ENCODE measurements at places on chromosomes 2 and 18.

DNA sequence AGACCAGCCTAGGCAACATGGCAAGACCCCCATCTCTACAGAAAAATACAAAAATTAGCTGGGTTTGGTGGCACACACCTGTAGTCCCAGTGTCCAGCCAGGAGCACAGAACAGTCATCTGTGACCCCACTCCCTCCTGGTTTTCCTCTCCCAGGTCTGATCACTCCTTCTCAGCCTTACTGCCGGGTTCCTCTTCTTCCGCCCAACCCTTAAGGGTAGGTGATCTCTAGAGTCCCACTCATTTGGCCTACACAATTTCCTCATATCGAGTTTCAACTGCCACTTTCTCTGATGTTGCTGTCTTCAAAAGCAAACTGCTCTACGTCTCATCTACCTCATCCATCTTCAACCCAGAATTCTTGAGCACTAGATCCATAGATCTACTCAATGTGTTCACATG is 13.4 kb upstream of the MAT2A start:
- DNase-seq: no peak

DNA sequence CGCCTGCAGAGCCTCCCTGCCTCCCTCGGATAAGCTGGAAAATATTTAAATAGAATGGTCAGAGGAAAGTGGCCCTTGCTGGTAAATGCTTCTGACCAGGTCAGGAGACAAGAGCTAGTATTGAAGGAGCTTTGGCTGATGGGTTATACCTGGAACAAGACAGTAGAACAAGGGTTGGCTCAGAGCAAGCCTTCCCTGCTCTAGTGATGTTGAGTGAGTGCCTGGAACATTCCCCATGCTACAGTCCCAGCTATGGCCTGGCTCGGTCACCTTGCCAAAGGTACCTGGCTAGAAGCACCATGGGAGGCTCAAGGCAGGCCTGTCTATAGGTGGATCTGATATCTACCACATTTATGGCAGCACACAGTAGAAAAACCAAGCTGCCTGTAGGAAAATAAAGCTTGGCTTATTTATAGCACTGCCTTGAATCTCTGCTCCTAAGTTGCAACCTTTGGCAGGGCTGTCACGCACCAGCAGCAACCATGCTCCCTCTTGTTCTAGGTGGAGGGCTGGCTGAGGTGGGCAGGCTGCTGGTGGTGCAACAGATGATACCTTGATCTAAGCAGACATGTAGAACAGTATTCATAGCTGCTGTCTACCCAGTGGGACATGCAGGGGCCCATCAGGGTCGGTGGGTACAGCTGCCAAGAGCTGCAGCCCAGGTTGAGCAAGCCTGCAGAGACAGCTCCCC is 66.7 kb upstream of the BCL2L11 start:
- no peak for DNase-seq

DNA sequence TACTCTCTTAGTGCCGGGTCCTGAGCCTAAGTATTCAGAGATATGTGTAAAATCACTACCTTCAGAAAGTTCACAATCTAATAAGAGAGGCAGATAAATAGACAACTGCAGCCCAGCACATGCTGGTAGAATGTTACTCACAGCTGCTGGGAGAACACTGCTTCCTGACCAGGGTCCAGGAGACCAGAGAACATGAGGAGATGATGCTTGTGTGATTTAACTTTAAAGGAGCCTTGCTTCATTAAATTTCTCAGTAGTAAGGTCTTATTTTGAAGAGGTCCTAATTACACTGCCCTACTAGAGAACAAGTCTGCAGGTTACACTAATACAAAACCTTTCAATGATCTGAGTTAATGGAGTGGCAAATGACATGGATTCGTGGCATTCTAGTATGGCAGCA is 209.9 kb upstream of the TRIB2 start:
- no peak for DNase-seq

DNA sequence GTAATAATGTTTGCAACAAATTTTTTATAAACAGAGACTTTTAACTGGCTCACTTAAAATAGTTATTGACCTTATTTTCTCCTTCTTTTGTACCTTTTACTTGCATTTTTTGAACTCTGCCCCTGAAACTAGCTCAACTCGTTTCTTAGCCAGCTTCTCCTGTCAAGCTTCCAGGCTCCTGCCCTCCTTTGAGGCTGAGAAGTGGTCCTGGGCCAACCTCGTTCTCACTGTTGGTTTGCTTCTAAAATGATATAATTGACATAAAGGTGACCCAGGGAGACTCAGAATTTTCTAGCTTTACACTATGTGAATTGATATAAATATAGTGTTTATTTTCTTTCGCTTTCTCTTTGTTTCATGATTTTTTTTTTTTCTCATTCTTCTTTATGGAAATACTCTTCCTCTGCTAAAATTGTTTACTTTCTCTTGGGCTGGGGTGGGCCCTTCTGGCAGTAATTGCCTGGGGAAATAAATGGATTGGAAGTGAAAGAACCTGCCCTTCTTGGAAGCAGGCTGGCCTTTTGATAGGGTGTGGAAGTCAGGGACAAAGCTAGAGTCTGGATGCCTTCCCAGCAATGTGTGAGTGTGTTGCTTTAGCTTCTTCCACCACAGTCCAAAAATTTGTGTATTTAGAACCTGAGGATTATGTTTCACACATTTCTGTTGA is 30.7 kb downstream of the GPD2 start:
- no peak for DNase-seq

DNA sequence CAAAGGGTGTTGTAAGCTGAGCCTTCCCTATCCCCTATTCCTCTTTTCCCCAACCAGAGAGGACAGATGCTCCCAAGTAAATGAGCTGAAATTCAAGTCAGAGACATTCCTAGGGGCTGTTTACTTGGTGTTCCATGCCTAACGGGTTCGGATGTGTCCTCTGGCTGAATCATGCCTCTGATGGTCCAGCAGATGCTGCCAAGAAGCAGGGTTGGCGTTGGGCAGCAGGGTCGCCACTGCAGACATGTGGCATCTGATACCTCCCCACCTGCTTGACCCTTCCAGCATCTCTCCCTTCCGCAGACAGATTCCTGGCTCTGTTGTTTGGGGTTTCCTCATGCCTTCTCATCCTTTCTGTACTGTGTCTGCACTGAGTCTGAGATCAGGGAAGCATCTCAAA is 108.3 kb downstream of the HNRNPLL start:
- DNase-seq: no peak

DNA sequence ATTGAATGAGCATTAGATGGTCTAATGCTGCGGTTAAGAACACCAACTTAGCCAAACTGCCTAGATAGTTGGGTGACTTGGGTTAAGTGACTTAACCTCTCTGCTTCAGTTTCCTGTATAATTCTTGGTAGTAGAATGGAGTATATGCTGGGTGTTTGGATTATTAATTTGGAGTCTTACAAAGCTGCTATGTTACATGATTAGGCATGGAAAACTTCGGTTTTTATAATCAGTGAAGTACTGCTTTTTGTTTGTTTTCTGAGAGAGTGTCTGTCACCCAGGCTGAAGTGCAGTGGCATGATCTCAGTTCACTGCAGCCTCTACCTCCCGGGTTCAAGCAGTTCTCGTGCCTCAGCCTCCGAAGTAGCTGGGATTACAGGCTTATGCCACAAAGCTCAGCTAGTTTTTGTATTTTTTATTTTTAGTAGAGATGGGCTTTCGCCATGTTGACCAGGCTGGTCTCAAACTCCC is 4.5 kb downstream of the RPL37A start:
- no peak for DNase-seq

GRCh38 chr2:223300326-223300725 is 248.3 kb downstream of the KCNE4 start:
- no peak for DNase-seq

DNA sequence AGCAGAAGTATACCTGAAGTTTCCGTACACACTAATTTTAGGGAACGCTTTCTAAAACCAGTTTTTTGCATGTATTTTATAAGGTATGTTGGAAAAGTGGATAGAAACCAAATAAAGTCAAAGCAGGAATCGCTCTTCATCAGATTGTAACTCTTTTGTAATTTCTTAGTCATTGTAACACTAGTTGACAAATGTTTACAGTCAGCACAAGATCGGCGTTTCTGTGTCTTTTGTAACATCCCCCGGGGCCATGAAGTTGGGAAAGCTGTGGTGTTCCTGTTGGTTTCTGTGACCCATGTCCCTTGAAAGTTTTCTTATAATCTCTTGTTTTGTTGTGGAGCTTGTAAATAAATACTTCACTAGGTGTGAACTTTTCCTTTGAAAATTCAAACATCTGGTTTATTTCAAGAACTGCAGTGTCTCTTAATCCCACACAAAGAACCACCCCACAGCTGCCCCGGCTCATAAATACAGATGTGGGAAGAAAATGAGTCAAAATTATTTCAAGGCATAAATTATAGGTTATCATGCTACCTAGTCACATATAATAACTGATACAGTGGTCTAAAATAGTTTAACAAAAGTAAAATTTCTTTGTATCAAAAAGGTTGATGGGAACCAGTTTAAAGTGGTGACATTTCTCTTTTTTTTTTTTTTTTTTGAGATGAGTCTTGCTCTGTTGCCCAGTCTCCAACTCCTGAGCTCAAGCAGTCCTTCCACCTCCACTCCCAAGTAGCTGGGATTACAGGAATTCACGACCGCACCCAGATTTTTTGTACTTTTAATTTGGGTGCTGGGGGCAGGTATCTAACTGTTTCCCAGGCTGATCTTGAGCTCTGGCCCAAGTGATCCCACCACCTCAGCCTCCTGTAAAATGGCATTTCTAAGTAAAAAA is 751 bp upstream of the NMI start:
- DNase-seq: peak; percentile 1

DNA sequence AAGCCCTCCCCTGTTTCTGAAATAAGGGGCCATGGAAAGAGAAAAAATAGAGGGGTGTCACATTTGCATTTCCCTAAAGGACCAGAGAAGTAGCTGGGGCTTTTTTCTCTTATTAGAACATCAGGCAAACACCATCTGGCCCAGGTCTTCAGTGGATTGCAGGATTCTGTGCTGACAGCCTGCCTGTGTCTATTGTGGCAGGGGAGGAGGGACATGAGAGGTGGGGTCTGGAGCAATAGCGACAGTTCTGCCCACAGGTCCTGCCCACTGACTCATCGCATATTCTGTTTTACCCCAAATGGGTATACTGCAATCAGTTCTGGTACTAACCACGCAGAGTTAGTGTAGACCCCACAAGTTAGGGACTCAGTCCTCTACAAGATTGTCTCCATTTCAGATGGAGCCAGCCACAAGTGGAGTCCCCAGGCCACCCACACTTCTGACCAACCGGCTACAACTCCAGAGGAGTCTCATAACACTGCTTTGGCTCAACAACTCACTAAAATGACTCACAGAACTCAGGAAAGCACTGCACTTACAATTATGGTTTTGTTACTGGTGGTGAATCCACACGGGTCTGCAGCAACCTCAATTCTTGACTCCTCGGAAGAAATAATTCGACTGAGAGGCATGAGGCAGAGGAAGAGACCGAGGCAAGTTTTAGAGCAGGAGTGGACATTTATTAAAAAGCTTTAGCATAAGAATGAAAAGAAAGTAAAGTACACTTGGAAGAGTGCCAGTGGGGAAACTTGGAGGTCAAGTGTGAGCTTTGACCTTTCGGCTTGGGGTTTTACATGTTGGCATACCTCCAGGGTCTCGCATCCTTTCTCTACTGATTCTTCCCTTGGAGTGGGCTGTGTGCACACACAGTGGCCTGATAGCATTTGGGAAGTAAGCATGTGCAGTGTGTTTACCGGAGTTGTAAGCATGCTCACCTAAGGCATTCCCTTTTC is 146.4 kb upstream of the SPATS2L start:
- DNase-seq: no peak

DNA sequence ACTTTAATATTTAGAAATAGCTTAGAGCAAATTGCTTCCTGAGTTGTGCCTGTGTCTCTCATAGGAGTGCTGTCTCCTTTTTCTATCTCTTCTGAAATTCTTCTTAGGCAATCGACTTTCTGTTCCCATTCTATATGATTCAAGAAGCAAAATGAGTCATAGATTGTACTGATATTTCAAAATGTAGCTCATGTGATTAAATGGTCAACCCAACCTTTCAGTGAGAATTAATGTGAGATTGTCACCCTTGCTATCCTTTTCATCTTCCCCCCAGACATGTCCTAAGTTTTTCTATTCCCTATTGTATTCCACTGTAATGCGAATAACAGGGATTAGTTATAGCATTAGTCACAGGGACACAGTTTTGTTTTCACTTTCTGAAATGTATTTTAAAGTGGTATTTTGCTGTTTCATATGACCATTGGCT is 413.6 kb downstream of the THSD7B start:
- DNase-seq: no peak

DNA sequence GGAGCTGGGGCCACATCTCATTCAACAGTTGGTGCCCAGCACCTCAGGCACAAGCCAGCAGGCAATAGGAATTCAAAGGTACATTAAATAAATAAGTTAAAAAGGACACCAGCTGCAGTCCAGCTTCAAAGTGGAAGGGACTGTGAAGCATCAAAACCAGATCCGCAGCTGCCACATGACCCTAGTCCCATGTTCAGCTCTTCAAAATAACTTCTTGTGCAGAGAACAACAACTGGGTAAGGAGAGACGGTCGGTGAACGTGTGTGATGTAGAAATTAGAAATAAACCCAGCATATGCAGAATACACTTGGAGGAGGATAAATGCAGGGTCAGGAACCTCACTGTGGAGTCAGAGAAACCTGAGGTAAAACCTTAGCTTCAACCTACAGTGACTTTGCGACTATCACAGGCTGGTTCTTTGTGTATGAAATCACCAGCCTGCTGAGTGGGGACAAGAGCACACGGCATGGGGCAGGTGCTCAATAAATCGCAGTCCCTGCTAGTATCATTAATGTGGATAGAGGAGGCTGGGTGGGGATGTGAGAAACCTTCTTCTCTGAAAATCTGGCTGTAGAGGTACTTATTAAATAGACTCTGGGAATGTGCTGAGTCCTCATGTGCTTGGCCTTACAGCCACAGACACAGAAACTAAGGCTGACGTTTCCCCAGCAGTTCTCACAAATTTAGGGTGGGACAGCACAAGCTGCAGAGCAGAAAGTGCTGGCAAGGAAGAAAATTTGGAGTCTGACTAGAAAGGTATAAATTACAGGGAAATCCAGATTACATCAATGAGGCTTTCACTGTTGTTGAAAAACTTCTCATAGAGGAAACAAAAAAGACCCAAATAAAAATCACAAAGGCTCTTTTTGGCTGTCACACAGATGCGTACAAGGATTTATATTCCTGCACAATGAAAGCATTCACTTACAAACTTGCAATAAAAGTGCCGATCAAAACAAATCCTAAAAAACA is 20.7 kb downstream of the FBXO15 start:
- DNase-seq: no peak

DNA sequence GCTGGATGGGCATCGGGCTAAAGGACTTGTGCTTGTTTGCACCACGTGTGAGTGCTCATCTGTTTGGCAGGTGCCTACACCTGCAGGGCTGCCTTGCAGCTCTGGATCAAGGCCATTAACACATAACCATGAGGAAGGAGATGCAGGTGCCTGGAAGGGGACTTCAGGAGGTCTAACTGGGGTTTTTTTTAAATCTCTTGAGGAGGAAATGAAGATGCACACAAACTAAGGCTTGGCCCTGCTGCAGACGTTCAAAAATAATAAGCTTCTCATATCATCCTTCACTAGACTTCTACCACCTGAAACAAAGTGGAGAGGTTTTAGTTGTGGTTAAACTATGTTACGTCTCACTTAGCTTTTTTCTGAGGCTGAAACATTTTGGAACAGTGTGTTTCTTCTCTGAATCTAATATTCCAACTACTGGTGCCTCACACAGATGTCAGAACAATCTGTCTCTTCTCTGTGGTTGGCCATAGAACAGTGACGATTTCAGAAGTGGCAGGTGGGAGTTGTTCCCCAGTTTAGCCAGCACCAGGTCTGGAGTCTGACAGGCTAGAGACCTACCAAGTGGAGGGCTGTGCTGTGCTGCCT is 36.5 kb downstream of the BCL2L11 start:
- no peak for DNase-seq

All from activated T-cell treated with anti-CD3 and anti-CD28 coated beads for 48 hours (primary cell).